HS-27A (cell line): ENCODE measurements at places on chromosomes 13 and 19.

GRCh38 chr19:40928850-40929249, 46.8 kb upstream of the CYP2A7 start:
- DNase-seq: no peak

- DNase-seq: no peak
These were observed 108.1 kb downstream of the PCDH17 start for GRCh38 chr13:57739543-57740190.

DNA sequence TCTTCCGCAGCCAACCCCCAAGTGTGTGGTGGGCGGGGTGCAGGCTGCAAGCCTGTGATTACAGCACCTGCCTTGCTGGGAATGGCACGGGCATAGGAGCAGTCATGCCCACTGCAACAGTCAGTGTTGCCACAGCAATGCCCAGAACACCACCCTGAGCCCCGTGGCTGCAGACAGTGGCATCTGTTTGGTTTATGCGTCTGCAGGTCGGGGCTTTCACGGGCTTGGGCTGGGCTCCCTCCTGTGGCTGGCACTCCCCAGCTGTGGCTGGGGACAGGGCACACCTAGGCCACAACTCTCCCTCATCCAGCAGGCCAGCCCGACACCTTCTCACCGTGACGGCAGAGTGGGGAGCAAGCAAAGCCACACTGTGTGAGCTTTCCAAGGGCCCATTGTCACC, 115.3 kb upstream of the C1QTNF9B start:
- no peak for DNase-seq

DNA sequence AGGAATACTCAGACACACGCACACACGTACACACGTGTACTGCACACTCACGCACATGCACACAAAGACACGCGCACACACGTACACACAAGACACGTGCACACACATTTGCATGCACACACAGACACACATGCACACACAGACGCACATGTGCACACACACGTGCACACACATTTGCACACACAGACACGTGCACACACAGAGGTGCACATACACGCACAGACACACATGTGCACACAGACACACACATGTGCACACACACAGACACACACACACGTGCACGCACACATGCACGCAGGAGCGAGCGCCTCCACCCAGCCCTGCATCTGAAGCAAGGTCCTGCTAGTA, 81.1 kb downstream of the GADD45B start:
- no peak for DNase-seq

GRCh38 chr13:112242777-112243176, 133.4 kb upstream of the SPACA7 start:
- no peak for DNase-seq

DNA sequence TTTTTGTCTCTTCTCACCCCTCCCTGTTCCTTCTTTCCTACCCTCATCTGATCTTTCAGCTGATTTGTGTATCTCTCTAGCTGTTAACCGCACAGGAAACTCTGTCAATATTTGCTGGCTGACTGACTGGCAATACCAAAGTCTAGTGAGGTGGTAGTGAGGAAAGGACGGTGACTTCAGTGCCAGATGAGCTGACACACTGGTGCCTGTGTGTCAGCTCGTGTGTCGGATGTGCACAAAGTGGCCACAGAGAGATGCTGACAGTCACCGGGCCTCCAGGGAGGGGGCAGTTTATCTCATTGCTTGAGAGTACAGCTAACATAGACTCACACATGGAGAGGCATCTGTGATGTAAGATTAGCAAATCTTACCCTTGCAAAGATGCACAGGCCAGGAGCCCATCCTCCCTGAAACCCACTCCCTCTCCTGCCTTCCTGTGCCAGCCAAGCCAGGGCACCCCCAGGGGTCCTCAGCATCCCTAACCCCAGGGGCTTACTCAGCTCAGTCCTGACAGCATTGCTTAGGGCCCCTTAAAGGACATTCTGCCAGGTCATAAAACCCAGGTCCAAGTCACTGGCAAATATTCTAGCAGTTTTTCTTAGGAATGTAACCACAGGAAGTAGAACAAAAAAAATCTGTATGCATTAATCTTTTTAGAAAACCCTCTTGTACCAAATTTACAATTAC, 80.2 kb downstream of the SHISA2 start:
- DNase-seq: no peak

- DNase-seq: no peak
These were observed 57.9 kb upstream of the VSTM2B start for GRCh38 chr19:29467824-29468401.

DNA sequence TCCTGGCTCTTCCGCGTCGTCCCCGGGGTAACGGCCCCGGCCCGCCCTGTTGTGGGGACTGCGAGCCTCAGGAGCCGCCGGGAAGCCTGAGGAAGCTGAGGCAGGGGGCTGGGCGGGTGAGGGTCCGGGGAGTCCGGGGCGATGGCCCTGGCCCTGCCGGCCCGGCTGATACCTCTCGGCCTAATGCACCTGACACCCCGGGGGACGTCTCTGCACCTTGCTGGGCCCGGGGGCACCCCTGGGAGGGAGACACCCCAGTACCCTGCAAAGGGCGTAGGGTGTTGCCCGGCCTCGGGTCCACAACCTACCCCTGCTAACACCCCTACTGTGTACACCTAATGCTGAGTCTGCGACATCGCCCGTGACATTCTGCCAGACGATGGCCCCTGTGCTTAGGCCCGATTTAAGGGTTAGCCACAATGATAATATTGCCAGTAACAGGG, 410 bp downstream of the PIN1 start:
- no peak for DNase-seq

DNA sequence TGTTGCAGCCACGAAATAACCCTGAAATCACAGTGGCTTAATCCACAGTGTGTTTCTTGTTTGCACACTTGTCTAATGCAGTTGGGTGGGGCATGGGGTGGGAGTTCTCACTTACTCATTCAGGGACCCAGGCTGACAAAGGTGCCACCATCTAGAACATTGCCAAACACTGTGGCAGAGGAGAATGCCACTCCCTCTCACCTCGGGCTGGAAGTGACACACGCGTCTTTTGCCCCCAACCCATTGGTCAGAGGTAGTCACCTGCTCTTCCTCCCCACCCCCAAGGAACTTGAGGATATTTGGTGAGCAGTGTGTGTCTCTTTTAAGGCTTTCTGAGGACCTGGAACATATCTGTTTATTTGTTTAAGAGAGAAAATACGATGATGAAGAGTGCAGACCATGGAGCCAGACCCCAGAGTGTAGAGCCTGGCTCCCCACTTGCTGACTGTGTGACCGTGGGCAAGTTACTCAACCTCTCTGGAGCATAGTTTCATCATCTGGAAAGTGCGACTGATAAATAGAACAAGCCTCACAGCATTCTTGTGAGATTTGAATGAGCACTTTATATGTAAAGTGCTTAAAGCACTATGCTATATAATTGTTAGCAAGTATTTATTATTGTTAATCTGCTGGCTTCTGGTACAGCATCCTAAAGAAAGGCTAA, 17.4 kb downstream of the GPR183 start:
- no peak for DNase-seq

DNA sequence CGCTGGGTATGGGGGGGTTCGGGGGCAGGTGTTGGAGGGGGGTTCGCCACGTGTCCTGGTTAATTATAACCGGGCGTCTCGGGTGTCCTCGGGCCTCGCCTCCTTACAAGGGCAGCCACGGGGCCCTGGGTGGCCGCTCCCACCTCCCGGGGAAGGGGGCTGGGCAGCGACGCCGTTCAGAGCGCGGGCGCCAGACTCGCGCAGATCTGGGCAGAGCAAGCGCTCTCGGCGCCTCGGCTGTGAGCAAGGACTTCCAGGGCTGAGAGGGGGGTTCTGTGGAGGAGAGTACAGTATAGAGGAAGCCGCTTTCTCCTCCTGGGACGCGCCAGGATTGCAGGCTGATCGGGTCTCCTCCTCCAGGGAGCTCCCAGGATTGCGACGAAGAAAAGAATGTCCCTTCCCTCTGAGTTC, 1.0 kb upstream of the CKM start:
- DNase-seq: no peak

GRCh38 chr19:46603752-46604231, 2.7 kb downstream of the CALM3 start:
- DNase-seq: no peak

- DNase-seq: no peak
These were observed 5.5 kb downstream of the UPK1A start for GRCh38 chr19:35671818-35672217.

- no peak for DNase-seq
These were observed 12.8 kb upstream of the TMEM86B start for GRCh38 chr19:55241143-55241934.

GRCh38 chr13:101945435-101945834, 456.4 kb downstream of the FGF14 start:
- no peak for DNase-seq

- no peak for DNase-seq
These were observed 158.1 kb downstream of the SUCLA2 start for GRCh38 chr13:47843005-47843404.

- DNase-seq: no peak
These were observed 326.2 kb downstream of the RFC3 start for GRCh38 chr13:34144142-34144541.

DNA sequence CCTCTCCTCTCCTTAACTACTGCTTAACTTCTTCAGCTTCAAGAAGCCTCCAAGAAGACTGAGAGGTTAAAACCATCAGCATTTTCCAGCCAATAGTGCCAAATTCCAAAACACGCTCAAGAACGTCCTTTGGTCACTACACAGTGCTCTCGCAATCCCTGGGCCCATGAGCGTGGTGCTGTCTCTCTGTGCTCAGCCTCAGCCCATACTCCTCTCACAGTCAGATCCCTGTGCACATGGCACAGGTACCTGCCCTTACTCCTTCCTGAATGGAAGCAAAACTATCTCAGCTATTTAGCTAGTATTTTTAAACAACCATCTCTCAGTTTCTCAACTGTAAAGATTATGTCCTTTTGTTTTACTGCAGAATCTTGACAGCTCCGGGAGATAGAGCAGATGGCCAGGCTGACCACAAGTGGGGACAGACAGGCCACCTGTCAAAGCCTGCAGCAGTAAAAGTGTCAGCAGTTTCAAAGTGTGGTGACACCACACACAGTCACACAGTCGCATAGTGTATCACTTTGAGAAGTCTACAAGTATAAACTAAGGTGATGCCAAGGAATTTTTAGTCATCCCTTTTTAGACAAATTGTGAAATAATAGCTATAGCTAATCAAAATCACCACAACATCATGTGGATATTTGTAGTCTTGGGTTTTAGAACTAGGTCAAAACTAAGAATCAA, 35.7 kb downstream of the DZIP1 start:
- no peak for DNase-seq

GRCh38 chr19:2724148-2724557, 3.0 kb upstream of the DIRAS1 start:
- DNase-seq: no peak

GRCh38 chr19:3641515-3642269, 15.1 kb upstream of the CACTIN start:
- no peak for DNase-seq

DNA sequence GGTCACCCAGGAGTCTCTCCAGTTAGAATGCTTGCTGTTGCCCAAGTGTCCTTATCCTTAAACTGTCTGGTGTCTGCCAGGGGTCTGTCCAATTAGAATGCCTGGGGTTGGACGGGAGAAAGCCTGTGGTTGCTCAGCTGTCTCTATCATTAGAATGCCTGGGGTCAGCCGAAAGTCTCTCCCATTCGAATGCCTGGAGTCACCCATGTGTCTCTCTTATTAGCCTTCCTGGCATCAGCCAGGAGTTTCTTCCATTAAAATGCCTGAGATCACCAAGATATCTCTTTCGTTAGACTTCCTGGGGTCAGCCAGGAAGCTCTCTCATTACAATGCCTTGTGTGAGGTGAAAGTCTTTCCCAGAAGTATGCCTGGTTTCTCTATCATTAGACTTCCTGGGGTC, 1521.0 kb downstream of the UQCRFS1 start:
- DNase-seq: no peak

DNA sequence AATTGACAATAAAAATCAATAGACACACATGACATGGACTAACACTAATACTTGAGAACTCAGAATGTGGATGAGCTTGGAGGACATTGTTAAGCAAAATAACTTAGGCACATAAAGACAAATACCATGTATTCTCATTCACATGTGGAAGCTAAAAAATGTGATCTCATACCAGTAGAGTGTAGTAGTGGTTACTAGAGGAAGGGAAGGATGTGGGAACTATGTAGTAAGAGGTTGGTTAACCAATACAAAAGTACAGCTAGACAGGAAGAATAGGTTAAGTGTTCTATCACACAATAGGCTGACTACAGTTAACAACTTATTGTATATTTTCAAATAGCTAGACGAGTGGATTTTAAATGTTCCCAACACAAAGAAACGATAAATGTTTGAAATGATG, 415.8 kb upstream of the KLF12 start:
- DNase-seq: no peak

DNA sequence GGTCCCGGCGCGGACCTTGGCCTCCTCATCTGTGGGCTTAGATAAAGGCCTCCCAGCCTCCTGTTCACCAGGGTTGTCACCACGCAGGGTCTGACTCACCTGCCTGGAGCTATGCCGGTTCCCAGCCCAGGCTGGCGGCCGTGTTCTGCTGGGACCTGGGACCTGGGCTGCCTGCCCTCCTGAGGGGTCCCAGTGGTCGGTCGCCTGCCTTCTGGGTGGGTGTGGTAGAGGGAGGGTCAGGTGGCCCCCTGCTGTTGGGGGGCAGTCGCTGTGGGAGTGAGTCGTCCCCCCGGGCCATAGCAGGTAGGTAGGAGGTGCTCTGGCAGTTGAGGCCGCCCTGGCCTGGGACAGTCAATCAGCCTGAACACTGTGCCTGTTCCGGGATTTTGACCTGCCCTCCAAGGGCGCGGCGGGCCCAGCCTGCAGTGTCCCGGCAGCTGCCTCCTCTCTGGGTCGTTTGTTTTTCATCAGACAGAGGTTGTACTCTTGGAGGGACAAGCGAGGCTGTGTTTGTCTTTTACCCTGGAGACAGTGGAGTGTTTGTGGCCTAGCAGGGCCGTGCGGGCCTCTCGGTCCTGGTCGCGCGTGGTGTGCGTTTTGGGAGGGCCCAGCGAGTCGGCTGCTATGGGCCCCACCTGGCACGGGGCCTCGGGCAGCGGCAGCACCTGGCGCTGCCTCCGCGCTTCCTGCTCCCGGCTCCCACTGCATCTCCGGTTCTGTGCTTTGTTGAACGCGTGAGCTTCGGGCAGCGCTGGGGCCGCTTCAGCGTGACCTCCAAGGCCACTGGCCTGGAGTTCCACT, 2.6 kb downstream of the ADAT3 start:
- DNase-seq: no peak

DNA sequence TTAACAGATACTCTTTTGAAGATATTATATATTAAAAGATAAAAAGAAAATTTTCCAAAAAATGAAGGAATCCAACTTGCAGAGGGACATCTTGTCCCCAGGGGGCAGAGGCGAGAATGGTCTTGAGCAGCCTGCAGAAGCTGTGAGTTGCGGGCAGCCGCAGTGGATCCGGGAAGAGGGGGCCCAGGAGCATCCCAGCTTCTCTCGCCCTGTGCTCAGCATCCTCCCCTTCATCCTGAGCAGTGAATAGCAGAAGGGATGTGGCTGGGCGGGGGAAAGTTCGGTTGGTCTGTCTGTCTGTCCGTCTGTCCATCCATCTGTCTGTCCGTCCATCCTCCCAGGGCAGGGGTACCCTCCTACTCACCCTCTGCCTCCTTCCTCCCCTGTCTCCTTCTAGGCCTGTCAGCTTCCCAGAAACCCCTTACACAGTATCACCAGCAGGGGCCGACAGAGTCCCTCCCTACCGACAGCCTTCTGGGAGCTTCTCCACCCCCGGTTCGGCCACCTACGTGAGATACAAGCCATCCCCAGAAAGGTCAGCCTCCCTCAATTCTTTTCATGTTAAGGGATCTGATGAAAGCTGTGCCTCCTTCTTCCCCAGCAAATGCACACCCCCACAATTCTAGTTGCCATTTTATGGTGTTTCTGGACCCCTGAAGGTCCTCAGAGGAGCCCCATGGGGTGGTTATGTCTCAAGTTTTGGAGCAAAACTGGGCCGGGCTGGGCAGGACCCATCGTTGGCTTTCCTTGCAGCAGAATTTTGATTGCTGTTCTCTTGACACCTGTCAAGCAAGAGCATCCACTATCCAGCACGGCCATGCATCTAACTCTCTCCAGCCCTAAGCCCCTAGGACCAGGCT, 81.6 kb downstream of the DPF1 start:
- DNase-seq: peak; percentile 17
